ENCODE measurements at places on chromosomes 12 and 14. TPM values are rescaled to one million over a fixed set of nuclear protein-coding genes. Genes with fewer than 3 reads are reported as not detected.

DNA sequence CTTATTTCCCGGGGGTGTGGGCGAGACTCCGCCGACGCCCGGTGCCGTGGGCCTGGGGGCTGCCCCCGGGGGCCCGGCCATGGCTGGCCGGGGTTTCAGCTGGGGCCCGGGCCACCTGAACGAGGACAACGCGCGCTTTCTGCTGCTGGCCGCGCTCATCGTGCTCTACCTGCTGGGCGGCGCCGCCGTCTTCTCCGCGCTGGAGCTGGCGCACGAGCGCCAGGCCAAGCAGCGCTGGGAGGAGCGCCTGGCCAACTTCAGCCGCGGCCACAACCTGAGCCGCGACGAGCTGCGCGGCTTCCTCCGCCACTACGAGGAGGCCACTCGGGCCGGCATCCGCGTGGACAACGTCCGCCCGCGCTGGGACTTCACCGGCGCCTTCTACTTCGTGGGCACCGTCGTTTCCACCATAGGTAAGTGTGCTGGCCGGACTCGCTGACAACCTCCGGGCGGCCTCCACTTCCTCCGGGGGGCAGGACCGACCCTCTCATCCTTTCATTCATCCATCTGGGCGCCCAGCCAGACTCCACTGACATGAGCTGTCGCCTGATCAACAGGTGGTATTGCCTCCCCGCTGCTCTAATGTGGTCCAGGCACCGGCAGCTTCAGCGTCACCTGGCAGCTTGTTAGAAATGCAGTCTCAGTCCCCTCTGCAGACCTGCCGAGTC is 467 bp downstream of the KCNK13 start:
- peaks cover 23% of the 10 kb centered on the region for H3K4me1 ChIP-seq
- no peaks in the 10 kb centered on the region for H3K36me3 ChIP-seq
- peak overlapping the region; percentile 47 for H3K4me3 ChIP-seq
- H3K27me3 ChIP-seq: peaks cover 97% of the 10 kb centered on the region
- DNase-seq: peak; percentile 20

- no peaks in the 10 kb centered on the region for H3K36me3 ChIP-seq
- H3K4me1 ChIP-seq: no peaks in the 10 kb centered on the region
- no peaks in the 10 kb centered on the region for H3K27me3 ChIP-seq
- no peak overlapping the region for H3K4me3 ChIP-seq
- DNase-seq: no peak
These were observed 76.8 kb downstream of the HMGA2 start for GRCh38 chr12:65900912-65901672.

- H3K36me3 ChIP-seq: no peaks in the 10 kb centered on the region
- DNase-seq: no peak
- H3K4me3 ChIP-seq: no peak overlapping the region
- H3K4me1 ChIP-seq: no peaks in the 10 kb centered on the region
These were observed 16.3 kb upstream of the BDKRB1 start for GRCh38 chr14:96239711-96240141.

GRCh38 chr12:128829861-128830504 is 6.2 kb upstream of the SLC15A4 start:
- no peak overlapping the region for H3K27ac ChIP-seq
- no peaks in the 10 kb centered on the region for H3K27me3 ChIP-seq
- H3K4me3 ChIP-seq: no peak overlapping the region
- H3K4me1 ChIP-seq: no peaks in the 10 kb centered on the region

- no peak overlapping the region for H3K4me3 ChIP-seq
- peaks cover 12% of the 10 kb centered on the region for H3K4me1 ChIP-seq
- H3K27ac ChIP-seq: no peak overlapping the region
- no peaks in the 10 kb centered on the region for H3K27me3 ChIP-seq
- no peaks in the 10 kb centered on the region for H3K36me3 ChIP-seq
These were observed 71.6 kb upstream of the STXBP6 start for GRCh38 chr14:25121337-25122129.

GRCh38 chr14:55277972-55278740 is 6.9 kb downstream of the FBXO34 start:
- no peaks in the 10 kb centered on the region for H3K36me3 ChIP-seq
- no peaks in the 10 kb centered on the region for H3K27me3 ChIP-seq
- H3K4me3 ChIP-seq: no peak overlapping the region

GRCh38 chr12:83850531-83850930 is 1062.1 kb downstream of the SLC6A15 start:
- DNase-seq: no peak
- H3K4me1 ChIP-seq: no peaks in the 10 kb centered on the region
- no peak overlapping the region for H3K27ac ChIP-seq
- H3K36me3 ChIP-seq: no peaks in the 10 kb centered on the region

- no peak for DNase-seq
- no peak overlapping the region for H3K27ac ChIP-seq
- no peaks in the 10 kb centered on the region for H3K27me3 ChIP-seq
- peaks cover 34% of the 10 kb centered on the region for H3K4me1 ChIP-seq
These were observed 108.8 kb downstream of the PRKCH start for GRCh38 chr14:61430066-61430757.

DNA sequence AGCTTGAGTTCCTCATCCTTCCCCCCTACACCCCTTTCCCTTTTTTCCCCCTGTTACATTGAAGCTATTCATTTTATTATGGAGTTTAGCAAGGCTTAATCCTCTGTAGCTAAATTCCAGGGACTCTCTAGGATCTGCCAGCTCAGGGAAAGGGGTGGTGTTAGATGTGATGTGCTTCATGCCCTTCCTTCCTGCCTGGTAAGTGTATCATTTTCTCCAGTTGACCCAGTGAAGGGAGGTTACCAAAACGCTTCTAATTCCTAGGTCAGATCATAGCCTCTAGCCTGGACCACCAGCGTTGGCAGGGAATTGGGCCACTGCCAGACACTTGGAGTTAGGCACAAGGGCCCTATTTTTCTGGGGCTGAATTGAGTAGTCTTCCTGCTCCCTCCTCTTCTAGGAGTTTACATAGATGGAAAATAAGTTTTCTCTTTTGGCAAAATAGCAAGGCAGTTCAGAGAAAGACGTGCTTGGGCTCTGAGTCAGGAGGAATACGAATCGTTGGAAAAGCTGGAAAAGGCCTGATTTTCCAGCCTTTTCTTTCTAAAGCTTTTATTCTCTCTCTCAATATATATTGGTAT is 88.3 kb downstream of the NPAS3 start:
- DNase-seq: peak; percentile 10
- H3K27ac ChIP-seq: no peak overlapping the region
- no peaks in the 10 kb centered on the region for H3K36me3 ChIP-seq
- H3K4me3 ChIP-seq: no peak overlapping the region

- H3K27ac ChIP-seq: peak overlapping the region; percentile 75
- H3K36me3 ChIP-seq: no peaks in the 10 kb centered on the region
- DNase-seq: no peak
- H3K4me3 ChIP-seq: peak overlapping the region; percentile 6
- H3K4me1 ChIP-seq: peaks cover 83% of the 10 kb centered on the region
These were observed 4.0 kb downstream of the VPS37B start for GRCh38 chr12:122891661-122892525.

- no peaks in the 10 kb centered on the region for H3K36me3 ChIP-seq
- H3K27me3 ChIP-seq: no peaks in the 10 kb centered on the region
- H3K4me3 ChIP-seq: no peak overlapping the region
- no peak for DNase-seq
- no peak overlapping the region for H3K27ac ChIP-seq
- no peaks in the 10 kb centered on the region for H3K4me1 ChIP-seq
These were observed 27.5 kb upstream of the C14orf180 start for GRCh38 chr14:104551851-104552737.

GRCh38 chr12:114141921-114142564 is 175.9 kb upstream of the RBM19 start:
- no peak overlapping the region for H3K27ac ChIP-seq
- no peak for DNase-seq
- H3K27me3 ChIP-seq: peaks cover 23% of the 10 kb centered on the region
- H3K4me3 ChIP-seq: no peak overlapping the region

- H3K27ac ChIP-seq: no peak overlapping the region
- DNase-seq: no peak
- no peaks in the 10 kb centered on the region for H3K36me3 ChIP-seq
- H3K27me3 ChIP-seq: no peaks in the 10 kb centered on the region
- H3K4me3 ChIP-seq: no peak overlapping the region
These were observed 8.5 kb upstream of the PRKAB1 start for GRCh38 chr12:119659289-119659897.

GRCh38 chr12:92139634-92140150 is 6.0 kb downstream of the BTG1 start:
- H3K4me1 ChIP-seq: peaks cover 5% of the 10 kb centered on the region
- peaks cover 26% of the 10 kb centered on the region for H3K36me3 ChIP-seq

GRCh38 chr12:81176796-81177195 is 98.9 kb downstream of the ACSS3 start:
- no peaks in the 10 kb centered on the region for H3K4me1 ChIP-seq
- no peaks in the 10 kb centered on the region for H3K27me3 ChIP-seq
- no peak overlapping the region for H3K27ac ChIP-seq
- H3K4me3 ChIP-seq: no peak overlapping the region
- DNase-seq: no peak

DNA sequence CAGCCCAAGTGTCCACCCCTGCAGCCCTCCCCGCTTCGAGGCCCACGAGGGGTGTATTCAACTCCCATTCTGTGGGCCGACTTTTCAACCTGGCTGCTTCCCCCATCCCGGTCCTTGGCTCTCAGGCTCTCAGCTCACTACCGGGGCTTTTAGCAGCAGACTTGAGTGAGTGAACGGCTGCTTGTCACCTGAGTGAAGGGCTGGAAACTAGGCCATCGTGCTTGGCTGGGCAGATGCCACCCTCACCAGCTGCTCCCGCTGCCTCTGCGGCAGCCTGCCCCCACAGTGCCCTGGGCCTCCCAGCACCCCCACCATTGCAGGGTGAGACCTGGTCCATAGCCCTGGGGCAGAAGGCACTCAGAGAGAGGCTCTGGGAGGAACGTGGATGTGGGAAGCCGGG is 59.9 kb downstream of the SLC6A12 start:
- no peaks in the 10 kb centered on the region for H3K36me3 ChIP-seq
- H3K4me3 ChIP-seq: no peak overlapping the region
- DNase-seq: no peak
- H3K27me3 ChIP-seq: no peaks in the 10 kb centered on the region

GRCh38 chr12:122460641-122461040 is 38.2 kb upstream of the CLIP1 start:
- no peaks in the 10 kb centered on the region for H3K4me1 ChIP-seq
- no peaks in the 10 kb centered on the region for H3K36me3 ChIP-seq
- H3K27me3 ChIP-seq: no peaks in the 10 kb centered on the region
- no peak for DNase-seq
- H3K27ac ChIP-seq: no peak overlapping the region

GRCh38 chr12:131897875-131898274 is 3.5 kb downstream of the ULK1 start:
- H3K36me3 ChIP-seq: no peaks in the 10 kb centered on the region
- no peaks in the 10 kb centered on the region for H3K27me3 ChIP-seq
- H3K27ac ChIP-seq: no peak overlapping the region
- H3K4me1 ChIP-seq: peaks cover 55% of the 10 kb centered on the region

GRCh38 chr14:65738339-65738738 is 325.8 kb downstream of the FUT8 start:
- H3K27ac ChIP-seq: no peak overlapping the region
- no peaks in the 10 kb centered on the region for H3K4me1 ChIP-seq
- no peak for DNase-seq
- peaks cover 38% of the 10 kb centered on the region for H3K36me3 ChIP-seq
- no peaks in the 10 kb centered on the region for H3K27me3 ChIP-seq

DNA sequence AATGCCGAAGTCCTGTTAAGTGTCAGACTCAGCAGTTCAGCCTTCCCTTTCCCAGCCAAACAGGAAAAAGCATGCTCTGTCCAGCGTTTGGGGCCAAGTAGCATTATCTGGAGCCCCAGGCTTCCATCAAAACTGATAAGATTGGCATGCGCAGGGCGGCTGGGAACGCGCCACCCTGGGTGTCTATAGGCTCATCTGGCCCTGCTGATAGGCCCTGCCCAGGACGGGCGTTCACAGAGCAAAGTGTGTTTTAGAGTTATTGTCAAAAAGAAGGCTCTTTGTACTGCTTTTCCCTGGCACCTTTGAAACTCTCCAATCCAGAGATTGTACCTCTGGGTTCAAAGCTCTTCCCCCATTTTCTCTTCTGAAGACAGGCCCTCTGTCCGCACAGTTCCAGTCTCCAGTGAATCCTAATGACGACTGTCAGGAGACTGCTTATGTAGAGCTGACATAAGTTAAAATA is at the start of gene ART4:
Gene ART4, minus strand, starts transcription at position 102 of the 463 bp plus-strand sequence. CDS start 413 bp downstream, outside the sequence.
- peak within 1 kb of the TSS; percentile 71 for H3K27ac ChIP-seq
- peaks cover 68% of the 10 kb centered on the region for H3K4me1 ChIP-seq
- H3K27me3 ChIP-seq: no peaks in the 10 kb centered on the region
- H3K36me3 ChIP-seq: no peaks in the 10 kb centered on the region

GRCh38 chr14:41634286-41634685 is 27.6 kb downstream of the LRFN5 start:
- no peak for DNase-seq
- H3K36me3 ChIP-seq: no peaks in the 10 kb centered on the region
- no peak overlapping the region for H3K27ac ChIP-seq
- no peak overlapping the region for H3K4me3 ChIP-seq
- H3K27me3 ChIP-seq: no peaks in the 10 kb centered on the region

Gene NR1H4
- not detected for total RNA-seq

Gene PCED1B
- total RNA-seq: 1.1 TPM

Gene CFAP54
- total RNA-seq: 0.29 TPM

Gene MSI1
- 2.8 TPM for total RNA-seq

Gene FRMD6
- total RNA-seq: 5.9 TPM

Gene ADGRD1
- 157 TPM for total RNA-seq

Gene VRTN
- total RNA-seq: not detected

Gene C12orf54
- not detected for total RNA-seq

Gene GSG1
- total RNA-seq: not detected

Gene SMCO2
- not detected for total RNA-seq

Gene IFNG-AS1
- total RNA-seq: 0.46 TPM

Gene GLIPR1L1
- not detected for total RNA-seq

Gene RAD51AP1
- total RNA-seq: 1.5 TPM

Gene SMIM41
- total RNA-seq: 0.52 TPM

Gene OSBPL8
- total RNA-seq: 27.2 TPM

Gene MYH6
- total RNA-seq: 840 TPM
